ENCODE measurements at places on chromosomes 3 and 15. TPM values are rescaled to one million over a fixed set of nuclear protein-coding genes. Genes with fewer than 3 reads are reported as not detected.
A peak's percentile ranks its signal among the peaks of the same experiment; 100 is the strongest.

DNA sequence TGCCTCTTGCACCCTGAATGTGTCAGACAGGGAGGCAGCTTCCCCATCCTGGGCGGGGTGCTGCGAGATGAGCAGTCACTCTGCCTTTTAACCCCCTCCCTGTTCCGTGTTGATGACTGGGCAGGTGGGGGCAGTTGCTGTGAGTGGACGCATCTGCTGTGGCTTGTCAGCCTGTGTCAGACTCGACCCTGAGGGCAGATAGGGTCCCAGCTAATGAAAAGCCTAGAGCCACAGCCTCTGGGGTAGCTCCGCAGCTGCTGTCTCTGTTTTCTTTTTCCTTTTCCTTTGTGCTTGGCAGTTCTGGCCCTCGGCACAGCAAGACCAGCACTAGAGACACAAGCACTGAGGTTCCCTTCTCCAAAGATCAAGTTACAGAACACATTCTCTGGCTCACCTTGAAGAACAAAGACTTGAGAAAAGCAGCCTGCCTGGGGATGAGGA, 43.0 kb upstream of the GLCE start:
- no peaks in the 10 kb centered on the region for H3K36me3 ChIP-seq
- H3K27ac ChIP-seq: no peak overlapping the region
- no peaks in the 10 kb centered on the region for H3K27me3 ChIP-seq
- H3K4me3 ChIP-seq: no peak overlapping the region
- H3K4me1 ChIP-seq: no peaks in the 10 kb centered on the region

GRCh38 chr3:27963519-27963918, 241.4 kb upstream of the EOMES start:
- no peak for DNase-seq
- H3K27me3 ChIP-seq: peaks cover 4% of the 10 kb centered on the region

The GREM1 gene
- not detected for polyA plus RNA-seq

- no peak overlapping the region for H3K4me3 ChIP-seq
- H3K4me1 ChIP-seq: no peaks in the 10 kb centered on the region
- no peaks in the 10 kb centered on the region for H3K36me3 ChIP-seq
These were observed 63.5 kb downstream of the FEM1B start for GRCh38 chr15:68340726-68341671.

The IL17RC gene
- polyA plus RNA-seq: 5.6 TPM

DNA sequence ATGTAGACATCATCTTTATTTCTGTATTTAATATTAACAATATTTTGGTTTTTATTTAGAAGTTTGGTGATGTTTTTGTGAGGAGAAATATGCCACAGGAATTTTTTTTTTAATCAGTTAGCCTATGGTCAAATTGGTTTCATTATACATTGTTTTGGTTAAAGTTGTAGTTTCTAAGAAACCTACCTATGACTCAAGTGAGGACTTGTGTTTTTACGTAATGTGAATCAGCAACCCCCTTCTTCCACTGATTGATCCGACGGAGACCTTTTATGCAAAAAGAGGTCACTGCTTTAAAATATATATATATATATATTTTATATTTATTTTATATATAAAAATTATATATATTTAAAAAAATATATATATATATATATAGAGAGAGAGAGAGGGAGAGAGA, 698.1 kb downstream of the FHIT start:
- no peaks in the 10 kb centered on the region for H3K36me3 ChIP-seq
- DNase-seq: no peak
- H3K4me1 ChIP-seq: no peaks in the 10 kb centered on the region
- H3K27me3 ChIP-seq: no peaks in the 10 kb centered on the region
- H3K27ac ChIP-seq: no peak overlapping the region
- no peak overlapping the region for H3K4me3 ChIP-seq

The SOX2 gene
- not detected for polyA plus RNA-seq

- H3K4me1 ChIP-seq: peaks cover 13% of the 10 kb centered on the region
- no peak overlapping the region for H3K4me3 ChIP-seq
- H3K27me3 ChIP-seq: no peaks in the 10 kb centered on the region
- no peak for DNase-seq
These were observed 46.4 kb downstream of the TMEM44 start for GRCh38 chr3:194586836-194587235.

The MESP1 gene
- polyA plus RNA-seq: 0.37 TPM

GRCh38 chr3:195095704-195096036, 175.3 kb downstream of the XXYLT1 start:
- no peak overlapping the region for H3K27ac ChIP-seq
- H3K36me3 ChIP-seq: no peaks in the 10 kb centered on the region
- no peaks in the 10 kb centered on the region for H3K4me1 ChIP-seq
- H3K27me3 ChIP-seq: no peaks in the 10 kb centered on the region

The ADGRG7 gene
- polyA plus RNA-seq: not detected

The BCL2A1 gene
- 24.5 TPM for polyA plus RNA-seq

The MAP2K5 gene
- 20.9 TPM for polyA plus RNA-seq

DNA sequence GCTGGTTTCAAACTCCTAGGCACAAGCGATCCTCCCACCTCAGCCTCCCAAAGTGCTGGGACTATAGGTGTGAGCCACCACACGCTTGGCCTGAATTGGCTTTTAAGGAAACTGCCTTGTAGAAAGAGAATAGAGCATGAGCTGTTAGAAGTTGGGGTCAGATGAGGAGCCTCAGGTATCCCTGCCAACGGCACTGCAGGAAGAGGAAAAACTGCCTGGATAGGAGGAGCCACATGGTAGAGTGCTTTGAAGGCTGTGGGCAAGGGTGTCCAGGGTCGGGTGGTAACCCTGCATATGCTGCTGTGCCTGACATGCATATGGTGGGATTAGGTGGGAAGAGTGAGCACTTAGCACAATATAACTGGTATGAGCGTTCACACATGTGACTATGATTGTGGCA, 55.0 kb downstream of the BSN start:
- no peak for DNase-seq
- H3K27ac ChIP-seq: no peak overlapping the region
- no peaks in the 10 kb centered on the region for H3K4me1 ChIP-seq
- H3K4me3 ChIP-seq: no peak overlapping the region

DNA sequence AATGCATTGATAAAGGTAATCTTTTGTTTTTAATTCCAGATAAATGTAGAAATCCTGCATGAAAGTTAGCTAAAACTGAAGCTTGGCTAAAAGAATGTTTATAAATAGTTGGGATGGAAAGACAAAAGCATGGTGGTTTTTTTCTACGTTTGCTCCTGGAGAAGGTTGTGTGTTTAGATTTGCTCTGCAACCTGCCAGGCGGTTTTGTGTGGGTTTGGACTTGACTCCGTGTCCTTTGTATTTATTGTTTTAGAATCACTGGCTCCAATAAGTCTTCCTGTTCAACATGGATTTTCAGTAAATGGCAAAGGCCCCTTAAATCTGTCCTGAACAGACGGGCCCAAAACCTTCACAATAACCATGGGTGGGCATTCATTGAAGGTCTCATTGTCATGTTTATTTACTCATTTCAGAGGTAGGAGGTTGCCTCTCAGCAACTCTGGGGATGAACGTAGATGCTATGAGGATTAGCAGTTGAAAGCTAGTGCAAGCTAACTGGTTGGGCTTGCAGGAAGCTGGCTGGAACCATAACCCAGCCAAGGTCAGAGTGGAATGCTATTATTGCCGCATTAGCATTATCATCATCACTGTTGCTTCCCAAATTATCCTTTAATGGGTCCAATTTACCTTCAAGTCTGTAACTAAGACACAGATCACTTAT, 60.6 kb upstream of the ADAMTS9 start:
- DNase-seq: no peak
- H3K27ac ChIP-seq: no peak overlapping the region
- H3K4me1 ChIP-seq: no peaks in the 10 kb centered on the region

GRCh38 chr15:52735231-52736089, 54.7 kb downstream of the ONECUT1 start:
- peak; percentile 76 for DNase-seq
- H3K27me3 ChIP-seq: no peaks in the 10 kb centered on the region
- no peak overlapping the region for H3K27ac ChIP-seq
- H3K4me3 ChIP-seq: no peak overlapping the region
- peaks cover 3% of the 10 kb centered on the region for H3K4me1 ChIP-seq

DNA sequence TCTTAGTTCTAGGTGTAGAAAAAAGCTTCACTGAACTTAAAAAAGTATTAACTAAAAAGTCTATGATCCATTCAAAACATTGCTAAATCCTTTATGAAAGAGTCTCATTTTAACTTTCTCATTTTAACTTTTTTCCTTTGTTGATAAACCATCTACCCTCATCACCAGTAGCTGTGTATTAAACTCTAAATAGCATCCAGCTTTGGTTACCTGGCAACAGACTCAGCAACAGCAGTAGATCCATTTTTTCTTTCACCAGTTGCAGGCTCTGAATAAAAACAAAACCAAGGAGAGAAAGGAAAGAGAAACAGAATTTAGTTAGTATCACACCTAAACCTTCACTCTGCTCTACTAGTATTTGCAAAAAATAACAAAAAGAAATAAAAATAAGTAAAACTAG, 51.6 kb downstream of the TP53BP1 start:
- no peaks in the 10 kb centered on the region for H3K27me3 ChIP-seq
- no peaks in the 10 kb centered on the region for H3K4me1 ChIP-seq
- peaks cover 8% of the 10 kb centered on the region for H3K36me3 ChIP-seq
- H3K27ac ChIP-seq: no peak overlapping the region
- peak; percentile 59 for DNase-seq

GRCh38 chr3:64552160-64552559, 135.6 kb downstream of the ADAMTS9 start:
- no peaks in the 10 kb centered on the region for H3K36me3 ChIP-seq
- no peak overlapping the region for H3K27ac ChIP-seq
- H3K27me3 ChIP-seq: no peaks in the 10 kb centered on the region
- no peaks in the 10 kb centered on the region for H3K4me1 ChIP-seq

- no peak overlapping the region for H3K4me3 ChIP-seq
- DNase-seq: no peak
- no peaks in the 10 kb centered on the region for H3K4me1 ChIP-seq
- H3K36me3 ChIP-seq: no peaks in the 10 kb centered on the region
These were observed 82.8 kb downstream of the PLXNA1 start for GRCh38 chr3:127065561-127066290.

DNA sequence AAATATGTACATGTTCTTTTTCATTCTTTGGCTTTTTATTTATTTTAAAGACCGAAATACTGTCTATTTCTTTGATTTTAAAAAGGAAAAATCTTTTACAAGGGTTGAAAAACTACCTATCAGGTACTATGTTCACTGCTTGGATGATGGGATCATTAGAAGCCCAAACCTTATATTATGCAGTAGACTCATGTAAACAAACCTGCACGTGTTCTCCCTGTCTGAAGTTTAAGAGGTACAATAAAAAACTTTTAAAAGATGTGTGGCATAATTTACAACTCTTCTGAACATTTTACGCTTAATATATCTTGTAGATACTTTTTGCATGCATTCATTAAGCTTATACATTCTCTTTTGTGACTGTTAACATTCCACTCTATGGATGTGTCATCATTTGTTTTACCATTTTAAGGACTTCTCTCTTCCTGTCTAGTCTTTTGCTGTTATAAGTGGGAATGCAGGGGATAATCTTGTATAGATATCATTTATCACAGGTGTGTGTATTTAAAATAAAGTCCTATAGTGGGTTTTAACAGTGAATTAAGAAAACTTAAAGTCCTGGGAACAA, 6.2 kb downstream of the MGA start:
- H3K4me1 ChIP-seq: peaks cover 32% of the 10 kb centered on the region
- no peak for DNase-seq
- H3K4me3 ChIP-seq: no peak overlapping the region
- H3K36me3 ChIP-seq: peaks cover 13% of the 10 kb centered on the region

- H3K27me3 ChIP-seq: no peaks in the 10 kb centered on the region
- peak; percentile 92 for DNase-seq
These were observed 5.4 kb upstream of the SENP7 start for GRCh38 chr3:101518421-101518871.

- H3K4me1 ChIP-seq: no peaks in the 10 kb centered on the region
- DNase-seq: no peak
- no peaks in the 10 kb centered on the region for H3K36me3 ChIP-seq
- no peak overlapping the region for H3K27ac ChIP-seq
- H3K27me3 ChIP-seq: peaks cover 19% of the 10 kb centered on the region
These were observed 3.8 kb downstream of the NLGN1 start for GRCh38 chr3:173401369-173401768.

The CCR3 gene
- 14.4 TPM for polyA plus RNA-seq

DNA sequence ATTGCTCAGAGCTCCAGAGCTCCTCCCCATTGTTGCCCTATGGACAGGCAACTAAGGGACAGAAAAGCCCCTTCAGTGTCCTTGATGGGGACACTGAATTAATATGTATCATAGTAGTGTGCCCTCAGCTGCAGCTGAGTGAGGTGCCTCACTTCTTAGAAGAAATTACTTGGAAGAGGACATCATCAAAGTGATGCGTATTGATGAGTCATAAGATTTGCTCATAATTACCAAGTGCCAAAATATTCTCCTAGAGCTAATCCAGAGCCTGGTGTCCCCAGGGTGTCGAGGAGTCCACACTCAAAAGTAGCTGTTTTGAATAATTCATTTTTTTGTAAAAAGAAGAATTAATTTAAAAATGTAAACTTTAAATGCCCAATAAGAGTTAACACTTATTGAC, 200.7 kb upstream of the SEMA6D start:
- no peaks in the 10 kb centered on the region for H3K36me3 ChIP-seq
- H3K4me1 ChIP-seq: no peaks in the 10 kb centered on the region
- no peaks in the 10 kb centered on the region for H3K27me3 ChIP-seq
- no peak overlapping the region for H3K4me3 ChIP-seq

DNA sequence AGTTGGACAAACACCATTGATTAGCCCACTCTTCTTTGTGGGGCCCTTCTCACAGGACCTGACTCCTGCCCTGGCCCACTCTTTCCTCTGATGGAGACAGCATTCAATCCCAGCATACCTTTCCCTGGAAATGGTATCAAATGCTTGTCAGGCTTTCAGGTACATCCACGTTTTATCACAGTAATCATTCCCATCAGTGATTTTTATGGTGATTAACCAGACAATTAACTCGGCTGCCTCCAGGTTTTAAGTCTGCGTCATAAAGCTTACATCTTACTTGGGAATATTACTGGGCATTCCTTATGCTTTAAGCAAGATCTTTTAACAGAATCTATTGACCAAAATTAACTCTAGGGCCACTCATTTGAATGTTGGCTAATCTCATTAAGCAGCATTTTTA, 33.4 kb downstream of the LRRK1 start:
- no peak for DNase-seq
- no peak overlapping the region for H3K27ac ChIP-seq
- H3K36me3 ChIP-seq: no peaks in the 10 kb centered on the region

The LIPC gene
- polyA plus RNA-seq: 0.54 TPM

The MYO5C gene
- polyA plus RNA-seq: 0.60 TPM

- H3K36me3 ChIP-seq: no peaks in the 10 kb centered on the region
- no peak overlapping the region for H3K4me3 ChIP-seq
- no peak for DNase-seq
- H3K4me1 ChIP-seq: no peaks in the 10 kb centered on the region
- H3K27me3 ChIP-seq: no peaks in the 10 kb centered on the region
These were observed 102.0 kb downstream of the OTOL1 start for GRCh38 chr3:161598639-161599038.

GRCh38 chr15:28456476-28457395, 76.0 kb downstream of the GOLGA8G start:
- H3K4me1 ChIP-seq: no peaks in the 10 kb centered on the region
- no peaks in the 10 kb centered on the region for H3K36me3 ChIP-seq
- DNase-seq: no peak
- no peaks in the 10 kb centered on the region for H3K27me3 ChIP-seq
- H3K27ac ChIP-seq: no peak overlapping the region

- DNase-seq: peak; percentile 73
- H3K27me3 ChIP-seq: peaks cover 2% of the 10 kb centered on the region
- H3K36me3 ChIP-seq: no peaks in the 10 kb centered on the region
- H3K4me3 ChIP-seq: no peak overlapping the region
- H3K4me1 ChIP-seq: peaks cover 4% of the 10 kb centered on the region
These were observed 21.3 kb downstream of the DUT start for GRCh38 chr15:48352474-48353072.

The ZNF620 gene
- polyA plus RNA-seq: 2.9 TPM

GRCh38 chr3:117543521-117543920, 833.9 kb downstream of the TUSC7 start:
- H3K27me3 ChIP-seq: no peaks in the 10 kb centered on the region
- no peaks in the 10 kb centered on the region for H3K36me3 ChIP-seq
- H3K4me1 ChIP-seq: no peaks in the 10 kb centered on the region
- no peak for DNase-seq
- H3K27ac ChIP-seq: no peak overlapping the region
- H3K4me3 ChIP-seq: no peak overlapping the region

Data from CD4-positive, CD25-positive, alpha-beta regulatory T cell (primary cell).